Stimulated activated CD4-positive, alpha-beta T cell treated with anti-CD3 and anti-CD28 coated beads, Interleukin-1b, Interleukin-23, amount 100 ng/mL, for 1 hour (primary cell): ENCODE measurements at places on chromosomes 4 and X.

DNA sequence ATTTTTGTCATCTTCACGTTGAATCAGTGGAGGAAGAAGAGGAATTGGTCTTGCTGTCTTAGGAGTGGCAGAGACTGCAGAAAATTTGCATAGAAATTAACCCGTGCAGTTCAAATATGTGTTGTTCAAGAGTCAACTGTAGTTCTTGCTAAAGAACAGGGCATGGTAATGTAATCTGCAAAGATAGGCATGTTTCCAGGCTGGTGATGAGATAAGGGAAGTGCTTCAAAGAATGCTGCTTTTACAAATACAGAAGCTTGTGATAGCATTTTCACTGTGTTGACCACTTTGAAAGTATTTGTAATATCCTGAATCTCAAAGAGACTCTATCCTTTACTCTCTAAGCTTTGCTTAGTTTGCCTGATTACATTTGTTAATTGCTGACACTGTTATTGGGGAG, 60.1 kb downstream of the PRRG1 start:
- DNase-seq: no peak

GRCh38 chr4:3681191-3681590, 85.0 kb upstream of the ADRA2C start:
- no peak for DNase-seq

DNA sequence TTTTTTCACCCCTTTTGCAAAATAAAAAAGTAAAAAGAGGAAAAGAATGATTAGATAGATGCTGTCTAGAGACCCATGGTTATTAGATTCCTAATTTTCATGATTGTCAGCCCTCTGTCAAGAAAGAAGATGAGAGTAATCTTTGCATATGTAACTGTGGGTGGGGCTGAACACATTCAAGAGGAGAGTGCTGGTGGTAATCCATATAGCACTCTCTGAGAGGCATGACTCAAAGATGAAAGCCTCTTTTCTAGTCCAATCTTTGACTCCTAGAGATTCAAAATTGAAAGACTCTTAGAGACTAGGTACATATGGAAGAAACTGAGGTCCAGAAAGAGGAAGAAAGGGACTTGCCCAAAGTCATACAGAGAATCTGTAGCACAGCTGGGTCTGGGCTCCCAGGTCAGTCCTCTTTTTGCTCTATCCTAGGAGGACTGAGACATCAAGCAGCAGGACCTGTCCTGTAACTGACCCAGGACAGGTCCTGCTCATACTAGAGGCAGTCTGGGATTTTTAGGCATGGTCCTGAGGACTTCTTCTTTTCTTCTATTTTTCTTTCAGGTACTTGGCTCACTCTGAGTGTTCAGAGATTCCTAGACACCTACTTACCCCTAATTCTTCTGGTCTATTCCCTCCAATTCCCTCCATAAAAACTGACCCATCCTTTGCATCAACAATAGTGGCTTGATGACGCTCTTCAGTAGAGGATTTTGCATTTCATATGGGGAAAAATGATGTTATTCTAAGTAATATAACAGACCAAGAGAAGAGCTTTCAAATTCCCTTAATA, 23.8 kb downstream of the VSIG4 start:
- DNase-seq: no peak

DNA sequence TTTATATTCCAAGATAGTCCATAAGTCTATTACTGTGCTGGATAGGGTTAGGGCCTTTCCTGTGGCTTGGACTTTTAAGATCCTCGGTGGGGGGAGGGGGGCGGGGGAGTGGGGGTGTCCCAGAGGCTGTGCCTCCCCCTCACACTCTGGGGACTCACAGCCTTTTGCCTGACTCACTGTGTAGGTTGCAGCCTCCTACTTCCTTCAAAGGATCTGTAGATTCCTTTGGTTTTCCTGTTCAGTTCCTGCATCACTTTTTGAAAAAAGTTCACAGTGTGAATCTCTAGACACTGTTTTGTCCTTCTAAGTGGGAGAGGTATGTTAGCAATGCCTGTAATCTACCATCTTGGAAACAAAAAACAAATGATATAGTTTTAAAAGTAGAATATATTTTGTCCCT, 999.9 kb downstream of the GLUD2 start:
- no peak for DNase-seq

- no peak for DNase-seq
Observed at GRCh38 chrX:43573441-43574015, 82.6 kb upstream of the MAOA start.

DNA sequence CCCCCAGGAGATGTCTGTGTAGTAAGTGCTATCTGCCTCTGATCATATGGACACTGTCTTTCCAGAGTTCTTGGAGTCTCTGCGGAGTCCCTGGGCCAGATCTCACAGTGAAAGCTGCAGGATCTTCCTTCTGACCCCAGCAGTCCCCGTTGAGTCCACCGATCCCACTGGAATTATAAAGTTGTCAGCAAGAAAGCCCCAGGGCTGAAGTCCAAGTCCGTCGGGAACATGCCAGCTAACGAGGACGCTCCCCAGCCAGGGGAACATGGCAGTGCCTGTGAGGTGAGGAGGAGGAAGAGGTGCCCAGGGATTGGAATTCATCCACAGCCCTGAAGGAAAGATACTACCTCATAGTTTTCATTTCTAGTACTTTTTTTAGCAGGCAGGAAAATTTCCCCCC, 9.3 kb downstream of the ZNF81 start:
- no peak for DNase-seq

- DNase-seq: no peak
Observed at GRCh38 chr4:145839151-145839550, 99.5 kb downstream of the ZNF827 start.

- DNase-seq: no peak
Observed at GRCh38 chr4:86302251-86302650, 57.6 kb downstream of the MAPK10 start.

DNA sequence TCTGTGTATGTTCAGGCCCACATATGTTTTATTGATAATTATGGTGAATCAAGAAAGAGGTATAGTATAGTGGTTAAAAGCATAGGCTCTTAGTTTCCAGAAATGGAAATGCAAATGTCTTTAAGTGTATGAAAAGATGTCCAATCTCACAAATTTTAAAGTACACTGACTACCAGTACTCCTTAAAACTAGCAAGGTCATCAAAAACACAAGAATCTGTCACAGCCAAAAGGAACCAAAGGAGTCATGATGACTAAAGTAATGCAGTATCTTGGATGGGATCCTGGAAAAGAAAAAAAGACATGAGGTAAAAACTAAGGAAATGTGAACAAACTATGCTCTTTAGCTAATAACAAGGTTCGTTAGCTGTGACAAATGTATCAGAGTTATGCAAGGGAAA, 661 bp upstream of the RBM41 start:
- DNase-seq: no peak

DNA sequence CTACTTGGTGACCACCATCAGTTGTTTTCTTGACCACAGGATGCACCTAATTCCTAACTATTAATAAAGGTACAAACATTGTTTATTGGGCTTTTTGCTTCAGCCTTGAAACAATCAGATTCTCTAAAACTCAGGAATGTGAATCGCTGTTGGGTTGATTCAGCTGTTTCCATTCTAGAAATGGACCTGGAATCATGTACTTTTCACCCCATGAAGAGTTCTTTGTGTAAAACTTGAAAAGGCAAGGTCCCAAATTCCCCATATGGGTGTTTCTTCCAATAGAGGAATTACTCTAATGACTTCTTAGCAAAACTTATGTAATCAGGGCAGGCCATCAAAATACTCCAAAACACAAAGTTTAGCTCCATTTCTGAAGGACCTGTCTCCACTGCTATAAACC, 7.4 kb downstream of the AFAP1 start:
- no peak for DNase-seq

GRCh38 chrX:725971-726370, 95.4 kb downstream of the SHOX start:
- DNase-seq: no peak

- DNase-seq: peak; percentile 67
Observed at GRCh38 chr4:56530269-56531148, 24.9 kb downstream of the ARL9 start.

DNA sequence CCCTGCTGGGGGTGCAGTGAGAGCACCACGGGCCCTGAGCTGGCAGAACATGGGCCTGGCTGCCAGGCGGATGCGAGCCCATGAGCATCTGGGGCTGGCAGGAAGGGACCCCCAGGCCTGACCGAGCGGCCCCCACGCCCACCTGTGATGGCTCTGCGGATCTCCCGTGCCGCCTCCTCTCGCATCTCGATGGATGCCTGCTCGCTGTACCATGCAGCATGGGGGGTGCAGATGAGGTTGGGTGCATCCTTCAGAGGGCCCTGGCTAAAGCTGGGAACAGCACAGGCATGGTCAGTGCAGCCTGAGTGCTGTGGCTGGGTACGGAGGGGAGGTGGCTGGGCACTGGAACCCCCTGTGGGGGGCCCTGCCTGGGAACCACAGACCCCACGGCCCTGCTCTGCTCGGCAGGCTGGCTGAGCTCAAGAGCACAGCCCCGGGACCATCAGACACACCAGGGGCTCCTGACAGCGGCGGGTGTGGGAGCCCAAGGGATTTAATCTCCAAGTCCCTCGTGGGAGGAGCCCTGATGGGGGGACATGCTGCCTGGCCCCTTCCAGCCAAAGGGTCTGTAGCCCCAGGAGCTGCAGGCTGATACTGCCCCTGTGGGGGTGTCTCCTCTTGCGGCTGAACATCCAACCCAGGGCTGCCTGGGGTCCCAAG, 35.5 kb downstream of the CTBP1 start:
- no peak for DNase-seq

DNA sequence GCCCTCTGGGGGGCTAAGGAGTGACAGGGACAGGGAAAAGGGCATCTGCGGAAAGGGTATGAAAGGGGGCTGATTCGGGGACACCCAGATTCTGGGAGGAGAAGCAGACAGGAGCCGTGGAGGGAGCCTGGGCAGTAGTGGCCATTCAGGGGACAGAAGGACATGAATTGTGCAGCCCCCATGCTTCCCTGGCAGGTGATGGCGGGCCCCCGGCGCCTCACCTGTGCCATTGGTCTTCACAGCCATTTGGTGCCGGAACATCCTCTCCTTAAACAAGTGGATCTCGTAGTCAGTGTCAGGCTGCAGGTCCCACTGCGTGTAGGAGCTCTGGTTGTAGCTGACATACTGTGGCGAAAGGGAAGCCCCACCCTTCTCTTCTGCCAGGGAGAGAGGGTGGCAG, 21.9 kb downstream of the L1CAM start:
- DNase-seq: no peak

DNA sequence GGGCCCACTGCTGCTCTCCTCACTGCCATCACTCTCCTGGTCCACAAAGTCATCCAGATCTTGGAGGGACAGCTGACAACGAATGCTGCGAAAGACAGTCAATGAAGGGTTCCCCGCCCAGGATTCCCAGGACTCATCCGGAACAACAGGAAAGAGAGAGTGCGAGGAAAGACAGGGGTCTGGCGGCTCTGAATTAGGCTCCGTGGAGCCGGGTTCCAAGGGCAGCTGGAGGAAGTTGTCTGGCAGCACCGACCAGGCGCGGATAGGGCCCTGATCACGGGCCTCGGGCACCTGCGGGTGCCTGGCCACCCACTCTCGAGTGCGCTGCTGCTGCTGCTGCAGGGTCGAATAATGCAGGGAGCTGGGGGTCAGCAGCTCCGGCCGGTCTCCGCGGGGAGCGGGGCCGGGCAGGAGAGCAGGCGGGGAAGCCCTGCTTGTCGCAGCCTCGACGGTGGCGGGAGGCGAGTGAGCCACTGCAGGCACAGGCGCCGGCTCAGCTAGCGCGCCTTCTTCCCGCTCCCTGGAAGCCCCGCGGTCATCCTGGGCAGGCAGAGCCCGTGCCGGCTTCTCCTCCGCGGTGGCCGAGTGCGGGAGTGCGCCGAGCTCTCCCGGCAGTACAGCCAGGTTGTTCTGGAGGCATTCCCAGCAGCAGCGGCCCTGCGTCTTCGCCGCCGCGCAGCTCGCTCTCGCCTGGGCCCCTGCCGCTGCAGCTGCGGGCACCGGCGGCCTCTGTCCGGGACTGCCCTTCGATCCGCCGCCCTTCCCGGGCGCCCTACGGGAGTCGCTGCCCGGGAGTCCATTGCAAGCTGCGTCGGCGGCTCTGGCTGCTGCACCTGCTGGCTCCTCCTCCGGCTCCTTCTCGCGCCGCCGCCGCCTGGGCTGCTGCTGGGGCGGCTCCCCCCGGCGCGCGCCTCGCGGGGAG, 1.1 kb downstream of the SOWAHB start:
- DNase-seq: no peak
